ENCODE measurements at places on chromosomes 11 and 22.

DNA sequence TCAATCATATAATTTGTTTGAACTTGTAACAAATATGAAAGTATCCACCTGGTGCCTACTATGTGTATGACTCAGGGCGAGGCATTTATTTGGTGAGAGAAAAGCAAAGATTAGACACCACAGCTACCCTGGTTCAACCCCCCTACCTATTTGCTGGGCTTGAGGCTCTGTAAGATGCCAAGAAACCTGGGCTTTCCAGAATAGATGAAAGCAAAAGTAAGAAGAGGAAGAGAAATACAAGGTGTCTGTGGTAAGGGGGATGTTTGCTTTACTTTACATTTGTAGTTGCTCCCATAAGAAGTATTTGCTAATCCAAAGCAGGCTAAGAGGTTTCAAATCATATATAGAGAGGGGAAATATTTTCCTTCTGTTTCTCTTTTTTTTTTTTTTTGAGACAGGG, 61.7 kb downstream of the DDI1 start:
- no peak for DNase-seq

- DNase-seq = no peak
These were observed 6.9 kb downstream of the VWA5A start for GRCh38 chr11:124122123-124122522.

- peak; percentile 18 for DNase-seq
These were observed 13.5 kb downstream of the ACO2 start for GRCh38 chr22:41482319-41482935.

DNA sequence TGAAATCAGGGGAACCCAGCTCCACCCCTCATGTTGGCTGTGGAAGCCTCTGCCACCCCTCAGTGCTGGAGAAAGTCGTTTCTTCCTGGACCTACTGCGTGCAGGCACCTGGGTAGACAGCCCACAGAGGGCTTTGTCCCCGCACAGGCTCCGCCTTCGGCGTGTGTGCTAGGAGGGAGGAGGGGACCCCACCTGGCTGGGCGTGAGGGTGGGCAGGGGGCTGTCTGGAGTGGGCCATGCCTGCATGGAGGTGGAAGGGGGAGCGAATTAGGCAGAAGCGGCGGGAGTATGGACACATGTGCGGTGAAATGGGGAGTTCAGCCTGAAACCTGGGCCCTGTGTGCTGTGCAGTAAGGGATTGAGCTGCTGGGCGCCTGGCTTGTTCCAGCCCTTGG, 49.3 kb downstream of the FBLN1 start:
- no peak for DNase-seq

DNA sequence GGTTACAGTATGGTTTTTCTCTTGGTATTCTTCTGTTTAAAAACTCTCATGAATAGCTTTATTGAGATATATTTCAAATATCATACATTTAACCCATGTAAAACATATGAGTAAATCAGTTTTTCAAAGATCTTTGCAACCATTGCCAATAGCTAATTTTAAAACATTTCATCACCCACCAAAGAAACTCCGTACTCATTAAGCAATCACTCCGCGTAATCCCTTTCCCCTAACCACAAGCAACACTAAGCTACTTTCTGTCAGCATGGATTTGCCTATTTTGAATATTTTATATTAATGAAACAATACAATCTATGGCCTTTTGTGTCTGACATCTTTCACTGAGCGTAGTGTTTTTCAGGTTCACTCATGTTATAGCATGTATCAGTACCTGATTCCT, 697.9 kb upstream of the ANO5 start:
- no peak for DNase-seq

DNA sequence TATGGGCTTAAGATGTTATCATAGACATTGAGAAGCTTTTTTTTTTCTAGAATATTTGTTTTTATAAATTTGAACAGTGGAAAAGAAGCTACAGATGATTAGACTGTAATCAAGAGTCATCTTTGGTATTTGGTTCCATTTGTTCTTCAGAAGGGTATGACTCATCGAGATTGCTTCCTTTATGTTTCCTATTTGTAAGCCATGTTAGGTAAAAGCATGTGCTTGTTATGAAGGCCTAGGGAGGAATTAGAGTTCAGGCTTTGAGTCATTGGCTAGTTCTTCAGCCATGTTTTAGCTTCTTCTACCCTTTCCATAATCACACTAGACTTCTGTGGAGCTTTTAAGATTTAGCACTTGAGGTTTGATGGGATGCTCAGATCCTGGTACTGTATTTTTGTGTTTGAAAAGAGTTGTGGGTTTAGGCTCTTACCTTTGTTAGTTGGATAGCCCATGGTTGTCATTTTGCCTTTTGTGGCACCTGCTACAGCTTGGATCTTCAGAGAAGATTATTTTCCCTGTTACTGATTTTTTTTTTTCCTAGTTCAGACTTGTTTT, 44.3 kb downstream of the POLD3 start:
- DNase-seq = peak; percentile 84

GRCh38 chr22:43144949-43145348, 1.8 kb upstream of the MCAT start:
- DNase-seq = no peak

DNA sequence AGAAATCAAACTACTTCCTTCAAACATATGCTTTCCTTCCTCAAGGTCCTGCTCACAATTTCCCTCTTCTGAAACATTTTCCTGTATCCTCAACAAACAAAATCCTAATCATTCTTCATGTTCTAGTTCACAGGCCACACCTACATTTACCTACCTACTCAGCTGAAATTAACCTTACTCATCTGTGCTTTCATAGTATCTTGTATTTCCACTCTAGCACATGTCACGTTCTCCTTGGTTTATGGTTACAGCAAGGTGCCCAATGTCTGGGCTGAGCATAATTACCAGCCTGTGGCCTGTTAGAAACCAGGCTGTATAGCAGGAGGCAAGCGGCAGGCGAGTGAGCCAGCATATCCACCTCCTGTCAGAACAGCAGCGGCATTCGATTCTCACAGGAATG, 13.2 kb downstream of the DCUN1D5 start:
- no peak for DNase-seq

GRCh38 chr22:24185001-24185500, 3.8 kb downstream of the SUSD2 start:
- no peak for DNase-seq

DNA sequence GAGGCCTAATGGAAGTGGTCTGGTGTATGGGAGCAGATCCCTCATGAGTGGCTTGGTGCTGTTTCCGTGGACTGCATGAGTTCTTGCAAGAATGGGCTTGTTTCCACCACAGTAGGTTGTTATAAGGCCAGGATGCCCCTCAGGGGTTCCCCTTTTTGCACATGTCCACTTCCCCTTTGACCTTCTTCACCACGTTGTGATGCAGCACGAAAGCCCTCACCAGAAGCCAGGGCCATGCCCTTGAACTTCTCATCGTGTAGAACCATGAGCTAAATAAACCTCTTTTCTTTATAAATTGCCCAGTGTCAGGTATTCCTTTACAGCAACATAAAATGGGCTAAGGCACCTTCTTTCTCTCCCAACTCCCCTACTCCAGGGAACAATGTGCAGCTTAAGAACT, 2.8 kb upstream of the NARS2 start:
- no peak for DNase-seq

- DNase-seq = no peak
These were observed 49.8 kb downstream of the PACSIN2 start for GRCh38 chr22:42964994-42965699.

- DNase-seq = no peak
These were observed 7.1 kb upstream of the IL2RB start for GRCh38 chr22:37156686-37157435.

GRCh38 chr11:26578998-26579661, 7.1 kb upstream of the MUC15 start:
- peak; percentile 1 for DNase-seq

GRCh38 chr22:34099278-34099677, 179.0 kb upstream of the LARGE1 start:
- no peak for DNase-seq

GRCh38 chr22:35977136-35977535, 51.5 kb downstream of the RBFOX2 start:
- no peak for DNase-seq

- no peak for DNase-seq
These were observed 73.7 kb upstream of the TSPAN18 start for GRCh38 chr11:44652901-44653644.

- peak; percentile 6 for DNase-seq
These were observed 1.1 kb downstream of the ST13 start for GRCh38 chr22:40855071-40855978.

DNA sequence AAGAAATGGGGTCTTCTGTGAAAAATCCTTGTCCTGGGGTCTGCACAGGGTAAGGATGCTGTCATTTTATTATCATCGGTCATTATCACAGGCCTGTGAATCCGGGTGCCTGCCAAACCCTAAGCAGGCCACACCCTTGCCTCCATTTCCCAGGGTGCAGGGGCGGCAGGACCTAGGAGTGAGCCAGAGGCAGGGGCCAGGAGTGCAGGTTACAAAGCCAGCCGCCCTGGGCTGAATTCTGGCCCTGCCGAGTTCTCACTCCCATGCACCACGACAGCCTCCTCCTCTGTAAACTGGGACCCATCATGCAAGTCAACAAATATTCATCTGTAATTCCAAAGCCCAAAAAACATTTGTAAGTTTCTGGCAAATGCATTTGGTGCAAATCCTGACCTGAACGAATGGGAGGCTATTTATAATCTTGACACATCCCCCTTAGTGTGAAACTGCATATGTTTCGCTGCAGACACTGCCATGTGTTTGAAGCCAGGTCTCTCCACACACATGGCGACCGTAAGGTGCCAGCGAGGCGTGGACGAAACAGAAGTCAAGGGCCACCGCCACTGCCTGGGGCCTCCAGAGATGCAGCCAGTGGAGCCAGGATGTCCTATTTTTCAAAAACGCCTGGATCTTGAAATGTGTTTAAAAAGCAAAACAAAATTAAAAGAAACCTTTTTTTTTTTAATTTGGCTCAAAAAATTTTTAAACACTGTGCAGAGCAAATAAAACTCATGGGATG, 6.7 kb downstream of the CD5 start:
- DNase-seq = no peak

GRCh38 chr22:48320048-48320682, 1507.5 kb downstream of the BRD1 start:
- no peak for DNase-seq

DNA sequence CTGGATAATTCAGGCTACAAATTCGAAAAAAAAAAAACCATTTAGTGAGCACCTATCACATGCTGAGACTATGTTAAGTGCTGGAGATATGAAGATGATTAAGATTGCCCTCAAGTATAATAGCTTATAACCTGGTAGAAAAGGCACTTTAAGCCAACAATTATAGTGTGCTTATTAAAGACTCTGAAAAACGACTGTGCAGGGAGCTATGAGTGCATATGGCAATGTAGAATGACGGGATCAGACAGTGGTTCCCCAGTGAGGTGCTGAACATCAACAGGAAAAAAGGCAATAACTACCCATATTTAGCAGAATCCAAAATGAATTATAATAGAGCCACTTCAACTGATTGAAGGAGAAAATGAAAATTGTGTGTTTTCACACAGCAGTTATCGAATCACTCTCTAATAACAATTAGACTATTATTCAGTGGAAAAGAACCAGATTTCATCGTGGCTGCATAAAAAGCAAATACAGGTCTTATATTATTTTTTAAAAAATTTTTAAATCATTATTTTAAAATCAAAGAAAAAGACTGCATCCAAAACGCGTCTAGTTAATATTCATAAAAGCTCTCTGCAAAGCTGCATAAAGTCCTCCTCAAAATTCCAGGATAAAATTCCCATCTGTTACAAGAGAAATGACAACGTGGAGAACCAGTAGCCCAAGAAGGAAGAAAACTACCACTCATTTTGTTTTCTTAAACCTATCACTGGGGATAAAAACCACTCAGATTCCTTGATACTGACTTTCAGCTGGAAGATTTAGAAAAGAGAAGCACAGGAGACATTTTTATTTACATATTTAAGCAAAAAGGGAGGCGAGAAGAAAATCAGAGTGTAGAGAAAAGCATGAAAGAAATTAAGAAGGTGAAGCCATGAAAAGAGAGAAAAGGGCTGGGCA, 1.1 kb downstream of the MTMR2 start:
- peak; percentile 6 for DNase-seq

GRCh38 chr11:131353766-131354165, 16.6 kb upstream of the NTM start:
- DNase-seq = peak; percentile 64

GRCh38 chr11:113488931-113489351, 13.7 kb upstream of the DRD2 start:
- DNase-seq = peak; percentile 55

DNA sequence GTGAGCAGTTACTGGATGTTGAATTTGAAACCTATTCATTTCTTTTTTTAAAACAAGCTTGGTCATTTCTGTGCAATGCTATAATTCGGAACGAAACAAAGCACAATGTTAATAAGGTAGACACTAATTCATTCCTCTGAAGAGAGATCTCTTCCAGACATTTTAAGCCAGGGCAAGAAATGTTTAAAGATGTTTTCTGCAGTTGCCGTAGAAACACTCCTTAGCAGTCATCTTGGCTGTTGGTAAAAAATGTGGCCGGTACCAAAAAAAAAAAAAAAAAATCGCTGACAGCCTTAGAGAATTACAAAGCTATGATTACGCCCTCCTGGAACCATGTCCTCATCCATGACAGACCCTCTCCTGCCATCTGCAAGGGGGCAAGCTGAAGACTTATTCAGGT, 66.4 kb upstream of the TTC12 start:
- no peak for DNase-seq

DNA sequence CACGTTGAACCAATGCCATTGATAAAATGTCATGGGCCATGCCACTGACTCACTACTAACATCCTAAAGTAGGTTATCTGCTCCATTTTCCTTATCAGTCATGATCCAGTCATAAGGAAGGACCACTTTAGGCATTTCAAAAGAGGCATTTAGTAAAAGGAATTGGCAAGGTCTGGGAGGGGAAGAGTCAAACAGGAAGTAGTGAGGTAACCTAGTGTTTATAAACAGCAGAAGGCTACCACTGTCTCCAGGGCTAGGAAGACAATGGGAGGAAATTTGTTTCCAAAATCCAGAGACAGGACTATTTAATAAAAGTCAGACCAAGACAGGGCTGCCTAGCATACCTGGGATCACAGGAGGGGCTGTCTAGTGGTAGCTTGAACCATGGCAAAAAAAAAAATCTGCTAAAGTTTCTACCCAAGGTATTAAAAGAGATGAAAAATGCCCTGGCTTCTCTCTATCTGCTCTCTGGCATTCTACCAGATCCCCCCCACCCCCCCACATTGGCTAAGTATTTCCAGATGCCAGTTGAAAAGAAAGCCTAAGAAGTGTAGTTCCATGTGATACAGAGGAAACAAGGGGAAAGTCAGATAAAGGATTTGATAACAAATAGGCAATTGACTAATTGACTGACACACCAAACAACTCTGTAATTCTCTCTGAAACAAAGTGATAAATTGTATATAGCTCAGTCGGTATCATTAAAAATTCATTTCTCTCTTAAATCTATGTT, 50.4 kb upstream of the C11orf87 start:
- peak; percentile 13 for DNase-seq
